ENCODE measurements at places on chromosomes 6 and 20.
A peak's percentile ranks its signal among the peaks of the same experiment; 100 is the strongest.

- DNase-seq, result no peak
Measured at GRCh38 chr6:71478834-71479541, 190.4 kb downstream of the OGFRL1 start.

DNA sequence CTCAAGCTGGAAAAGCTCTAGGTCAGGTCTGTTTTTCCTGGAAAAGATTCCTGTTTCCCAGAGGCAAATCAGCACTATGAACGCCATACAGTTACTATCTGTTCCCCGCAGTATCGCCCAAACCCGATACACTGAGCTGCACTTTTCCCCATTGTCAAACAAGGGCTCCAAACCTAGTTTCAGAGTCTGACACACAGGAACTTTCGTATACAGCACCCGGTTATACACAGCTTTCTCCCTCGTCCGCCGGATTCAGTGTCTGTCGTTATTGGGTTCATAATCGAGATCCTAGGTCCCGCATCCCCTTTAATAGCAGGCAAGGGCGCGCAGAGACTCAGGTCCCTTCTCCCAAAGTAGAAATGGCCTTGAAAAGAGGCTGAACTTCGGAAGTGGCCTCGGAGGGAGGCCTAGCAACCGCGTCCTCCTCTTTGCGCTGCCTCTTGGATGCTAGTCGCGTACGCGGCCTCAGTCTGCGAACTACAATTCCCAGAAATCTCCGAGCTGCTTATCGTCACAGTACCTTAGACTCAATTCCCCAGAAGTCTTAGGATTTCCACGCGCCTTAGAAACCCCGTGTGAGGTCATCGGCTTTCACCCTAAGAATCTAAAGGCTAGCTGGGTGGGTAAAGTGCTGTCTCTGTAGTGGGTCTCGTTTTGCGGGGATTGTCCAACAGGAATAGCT lies 34.2 kb downstream of the ZNF391 start:
- no peak for DNase-seq

GRCh38 chr6:38604700-38605099 lies 35.0 kb downstream of the BTBD9 start:
- DNase-seq, result no peak

DNA sequence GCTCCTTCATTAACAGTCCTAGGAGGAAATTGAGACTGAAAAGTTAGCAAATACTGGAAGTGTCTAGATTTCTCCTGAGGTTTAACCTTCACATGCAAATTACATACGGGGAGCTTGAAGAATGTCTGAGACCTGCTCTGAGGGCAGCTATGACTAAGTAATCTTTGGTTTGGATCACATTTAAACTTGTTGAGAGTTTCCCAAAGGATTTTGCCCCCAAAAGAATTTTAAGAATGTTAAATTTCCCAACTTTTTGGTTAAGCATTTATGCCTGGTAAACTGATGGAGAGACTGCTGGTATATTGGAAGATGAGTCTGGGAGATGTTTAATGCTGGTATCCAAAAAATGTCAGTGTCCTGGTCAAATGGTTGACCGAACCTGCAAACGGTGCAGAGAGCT lies 97.0 kb downstream of the RREB1 start:
- no peak for DNase-seq

DNA sequence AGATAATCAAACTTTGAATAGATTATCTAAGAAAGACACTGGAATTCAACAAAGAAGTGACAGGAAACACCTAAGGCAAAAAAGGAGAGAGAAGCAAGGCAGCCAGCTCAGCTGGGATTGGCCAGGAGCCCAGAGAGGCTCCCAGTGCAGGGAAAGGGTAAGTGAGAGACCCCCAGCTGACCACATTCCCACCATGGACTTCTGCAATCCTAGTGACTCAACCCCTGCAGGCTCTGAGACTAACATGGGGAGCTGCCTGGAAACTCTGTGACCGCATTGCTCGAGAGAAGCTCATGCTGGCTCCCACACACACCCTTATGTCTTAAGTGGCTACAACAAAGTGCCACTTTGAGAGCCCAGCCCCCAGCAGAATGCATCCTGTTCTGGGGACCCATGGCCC lies 215.1 kb downstream of the PACRG start:
- DNase-seq, result no peak

GRCh38 chr6:140001821-140002341 lies 627.4 kb upstream of the CITED2 start:
- no peak for DNase-seq

DNA sequence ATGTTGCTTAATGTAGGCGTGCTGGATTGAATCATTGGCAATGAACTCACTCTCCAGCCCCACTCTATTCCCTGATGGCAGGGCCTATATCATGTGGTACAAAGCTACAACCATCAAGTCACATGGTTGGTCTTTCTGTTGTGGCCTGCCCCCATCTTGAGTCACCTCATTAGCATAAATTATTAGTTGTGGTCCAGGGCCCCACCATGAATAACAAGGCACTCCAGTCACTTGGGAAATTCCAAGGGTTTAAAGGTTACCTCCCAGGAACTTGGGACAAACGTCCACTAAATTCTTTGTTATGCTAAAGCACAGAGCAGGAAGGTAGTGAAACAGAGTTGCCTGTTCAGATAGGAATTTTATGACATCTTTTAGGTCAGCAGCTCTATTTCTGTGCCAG lies 193.7 kb downstream of the SLC35F1 start:
- DNase-seq, result no peak

DNA sequence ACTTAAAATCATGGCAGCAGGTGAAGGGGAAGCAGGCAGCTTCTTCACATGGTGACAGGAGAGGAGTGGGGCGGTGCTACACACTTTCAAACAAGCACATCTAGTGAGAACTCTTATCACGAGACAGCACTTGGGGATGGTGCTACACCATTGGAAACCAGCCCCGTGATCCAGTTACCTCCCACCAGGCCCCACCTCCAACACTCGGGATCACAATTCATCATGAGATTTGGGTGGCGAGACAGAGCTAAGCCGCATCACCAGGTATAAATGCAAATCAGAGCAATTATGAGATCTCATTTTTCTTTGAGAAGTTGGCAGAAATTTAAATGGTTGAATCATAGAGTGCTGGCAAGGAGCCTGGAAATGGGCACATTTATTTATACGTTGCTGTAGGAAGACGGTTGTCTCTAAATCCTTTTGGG lies 31.4 kb downstream of the IGF2R start:
- DNase-seq, result no peak

GRCh38 chr6:40436685-40437604 lies 150.2 kb downstream of the LRFN2 start:
- DNase-seq, result no peak

DNA sequence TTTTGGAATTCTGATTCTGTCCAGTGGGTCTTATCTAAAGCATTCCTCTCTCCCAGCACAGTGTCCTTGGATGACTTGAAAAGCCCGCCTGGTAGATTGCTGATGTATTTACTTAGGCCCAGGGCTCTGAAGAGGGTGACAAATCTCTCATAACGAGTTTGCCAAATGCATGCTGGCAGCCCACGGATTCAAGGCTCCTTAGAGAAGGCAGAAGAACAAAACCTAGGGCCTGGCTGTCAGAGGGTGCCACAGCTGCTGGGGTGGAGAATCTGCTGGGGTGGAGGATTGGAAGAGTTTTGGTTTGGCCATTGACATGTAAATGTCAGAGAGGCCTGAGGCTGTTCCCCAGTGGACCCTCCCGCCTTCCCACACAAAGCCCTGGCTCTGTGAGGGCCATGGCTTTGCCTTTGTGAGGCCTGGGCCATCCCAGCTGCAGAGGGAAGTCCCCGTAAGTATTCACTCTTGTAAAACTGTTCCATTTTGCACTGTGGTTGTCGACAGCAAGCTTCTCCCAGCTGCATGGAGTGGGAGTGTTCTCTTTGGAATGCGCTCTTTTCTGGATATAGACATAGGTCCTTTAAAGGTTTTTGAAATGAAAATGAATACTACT lies 50.3 kb downstream of the ANKRD6 start:
- DNase-seq, result no peak

- no peak for DNase-seq
Measured at GRCh38 chr20:1075616-1076015, 42.8 kb upstream of the PSMF1 start.

DNA sequence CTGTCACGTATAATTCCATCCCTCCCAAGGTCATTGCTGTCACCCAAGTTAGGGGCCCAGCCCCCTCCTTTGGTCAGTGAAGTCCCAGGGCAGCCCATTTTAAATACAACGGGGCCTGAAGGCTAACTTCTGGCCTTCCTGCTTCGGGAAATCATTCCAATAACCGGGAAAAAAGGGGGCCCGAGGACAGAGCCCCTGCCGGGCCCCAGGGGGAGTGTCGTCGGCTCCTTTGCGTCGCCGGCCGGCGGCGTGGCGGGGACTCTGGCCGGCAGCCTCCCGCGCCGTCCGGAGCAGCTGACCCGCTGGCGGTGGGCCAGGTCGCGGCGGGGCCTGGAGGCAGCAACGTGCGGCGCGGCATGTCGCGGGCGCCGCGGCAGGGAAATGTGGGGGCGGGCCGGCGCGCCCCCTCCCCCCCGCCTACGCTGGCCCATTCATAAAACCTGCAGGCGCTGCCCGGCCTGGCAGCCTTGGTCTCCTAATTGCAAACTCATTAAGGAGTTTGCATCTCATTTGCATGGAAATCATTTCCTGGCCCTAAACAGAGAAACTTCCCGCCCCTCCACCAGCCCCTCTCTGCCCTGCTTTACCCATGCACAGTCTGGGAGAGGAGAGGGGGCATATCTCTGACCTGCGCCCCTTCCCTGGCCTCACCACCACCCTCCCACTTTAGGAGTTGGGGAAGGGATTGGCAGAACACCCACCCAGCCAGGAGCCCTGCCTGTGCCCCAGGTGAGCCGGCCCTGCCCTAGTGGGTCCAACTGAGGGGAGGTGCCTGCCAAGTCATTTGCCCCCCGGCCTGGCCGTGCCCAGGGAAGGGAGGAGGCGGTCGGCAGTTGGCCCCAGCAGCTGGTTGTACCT lies 50.7 kb downstream of the MRPL14 start:
- no peak for DNase-seq

DNA sequence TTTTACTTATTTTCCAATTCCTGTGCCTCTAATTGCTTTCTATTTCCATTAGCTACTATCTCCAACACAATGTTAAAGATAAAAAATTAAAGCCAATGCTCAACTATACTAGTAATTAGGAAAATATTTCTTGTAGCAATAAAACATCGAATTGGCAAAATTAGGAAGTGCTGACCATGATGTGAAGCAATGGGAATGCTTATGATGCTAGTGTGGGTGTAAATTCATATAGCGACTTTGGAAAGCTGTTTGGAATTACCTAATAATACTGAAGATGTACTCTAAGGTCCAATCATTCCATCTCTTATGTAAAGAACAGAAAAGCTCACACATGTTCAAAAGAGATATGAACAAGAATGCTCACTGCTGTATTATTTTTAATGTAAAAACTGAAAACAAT lies 78.2 kb downstream of the UBE3D start:
- no peak for DNase-seq

GRCh38 chr6:146990821-146991798 lies 213.1 kb upstream of the STXBP5 start:
- DNase-seq, result no peak

DNA sequence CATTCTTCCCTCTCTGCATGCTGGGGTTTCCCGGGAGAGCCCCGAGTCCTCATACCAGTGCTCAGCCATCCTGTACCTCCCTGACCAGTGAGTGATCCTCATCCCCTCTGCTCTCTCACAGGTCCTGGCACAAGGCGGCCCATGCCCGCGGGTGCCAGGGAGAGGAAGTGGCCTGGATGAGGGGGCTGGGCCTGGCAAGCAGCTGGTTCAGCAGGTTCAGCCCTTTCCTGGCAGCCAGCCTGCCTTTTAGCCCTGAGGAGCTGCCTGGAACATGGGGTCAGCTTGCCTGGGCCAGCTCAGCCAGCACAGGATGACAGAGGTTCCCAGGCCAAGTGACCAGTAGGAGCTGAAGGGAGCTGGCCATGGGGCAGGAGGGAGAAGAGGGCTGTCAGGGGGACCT lies 10.9 kb downstream of the MOCS1 start:
- DNase-seq, result peak; percentile 5

DNA sequence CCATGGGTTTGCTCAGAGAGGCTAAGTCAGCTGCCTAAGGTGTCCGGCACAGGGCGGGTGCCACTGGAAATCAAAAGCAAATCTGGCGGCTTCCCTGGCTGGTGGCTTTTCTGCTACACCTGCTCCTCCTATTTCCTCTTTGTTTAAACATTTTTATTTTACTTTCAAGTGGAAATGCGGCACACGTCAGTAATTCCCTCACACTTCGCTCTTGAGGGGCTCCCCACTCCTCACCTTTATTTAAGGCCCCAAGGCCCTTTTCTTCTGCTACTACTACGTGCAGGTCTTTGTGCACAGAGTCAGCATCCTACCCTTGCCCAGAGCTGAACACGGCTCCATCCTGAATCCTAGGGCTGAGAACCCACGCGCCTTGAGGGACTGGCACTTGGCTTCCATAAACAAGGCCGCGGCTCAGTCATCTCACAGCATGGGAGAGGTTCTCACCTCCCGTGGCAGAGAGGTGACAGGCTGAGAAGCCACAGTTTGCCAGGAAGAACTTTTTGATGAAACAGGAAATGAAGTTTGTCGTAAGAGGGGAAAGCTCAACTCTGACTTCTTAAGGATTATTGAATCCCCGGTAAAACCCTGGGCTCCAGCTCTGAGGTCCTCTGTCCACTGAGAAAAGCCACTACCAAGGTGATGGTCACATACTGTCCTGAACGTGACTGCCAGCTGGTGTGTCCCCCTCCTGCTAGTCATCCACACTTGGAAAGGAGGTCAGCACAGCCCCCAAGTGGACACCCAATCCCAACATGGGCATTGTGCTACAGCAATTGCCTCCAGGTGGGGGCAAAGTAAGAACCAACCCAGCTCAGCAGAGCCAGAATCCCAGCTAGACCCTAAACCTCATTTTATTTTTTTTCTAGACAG lies 48.0 kb downstream of the NFATC2 start:
- DNase-seq, result no peak

GRCh38 chr6:128131036-128131435 lies 230.2 kb upstream of the THEMIS start:
- DNase-seq, result no peak
